ELR (cell line): ENCODE measurements at places on chromosomes 11 and 22.

DNA sequence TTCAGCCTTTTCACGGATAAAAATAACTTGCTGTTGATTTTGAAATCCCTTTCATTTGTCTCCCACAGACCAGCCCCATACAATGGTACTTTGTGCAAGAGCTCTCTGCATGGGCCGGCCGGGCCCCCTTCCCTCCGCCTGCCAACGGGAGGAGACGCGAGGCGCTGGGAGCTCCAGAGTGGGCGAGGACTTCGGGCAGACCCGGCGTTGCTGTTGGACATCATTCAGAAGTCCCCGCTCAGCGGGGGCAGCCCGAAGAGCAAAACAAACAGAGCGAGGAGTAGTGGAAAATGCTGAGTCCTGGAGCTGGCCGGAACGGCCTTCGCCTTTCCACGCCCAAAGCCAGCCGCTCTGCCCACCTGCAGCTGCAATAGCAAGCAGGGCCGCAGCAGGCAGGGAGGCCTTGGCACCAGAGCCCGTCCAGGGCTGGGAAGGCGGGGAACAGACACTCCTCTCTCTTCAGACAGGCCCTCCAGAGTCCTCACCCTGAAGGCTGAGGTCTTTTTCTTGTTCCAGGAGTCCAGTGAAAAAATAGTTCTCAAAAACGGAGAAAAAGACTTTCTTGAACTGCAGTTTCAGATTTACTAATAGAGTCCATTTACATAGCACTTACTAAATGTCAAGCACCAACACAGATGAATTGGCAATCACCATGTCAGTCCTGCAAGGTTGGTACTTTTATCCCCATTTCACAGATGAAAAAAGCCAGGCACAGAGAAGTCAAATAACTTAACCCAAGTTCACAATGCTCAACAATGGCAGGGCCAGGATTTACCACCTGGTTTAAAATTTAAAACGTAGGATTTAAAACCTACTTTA lies 135.5 kb downstream of the ETS1 start:
- no peak for DNase-seq

DNA sequence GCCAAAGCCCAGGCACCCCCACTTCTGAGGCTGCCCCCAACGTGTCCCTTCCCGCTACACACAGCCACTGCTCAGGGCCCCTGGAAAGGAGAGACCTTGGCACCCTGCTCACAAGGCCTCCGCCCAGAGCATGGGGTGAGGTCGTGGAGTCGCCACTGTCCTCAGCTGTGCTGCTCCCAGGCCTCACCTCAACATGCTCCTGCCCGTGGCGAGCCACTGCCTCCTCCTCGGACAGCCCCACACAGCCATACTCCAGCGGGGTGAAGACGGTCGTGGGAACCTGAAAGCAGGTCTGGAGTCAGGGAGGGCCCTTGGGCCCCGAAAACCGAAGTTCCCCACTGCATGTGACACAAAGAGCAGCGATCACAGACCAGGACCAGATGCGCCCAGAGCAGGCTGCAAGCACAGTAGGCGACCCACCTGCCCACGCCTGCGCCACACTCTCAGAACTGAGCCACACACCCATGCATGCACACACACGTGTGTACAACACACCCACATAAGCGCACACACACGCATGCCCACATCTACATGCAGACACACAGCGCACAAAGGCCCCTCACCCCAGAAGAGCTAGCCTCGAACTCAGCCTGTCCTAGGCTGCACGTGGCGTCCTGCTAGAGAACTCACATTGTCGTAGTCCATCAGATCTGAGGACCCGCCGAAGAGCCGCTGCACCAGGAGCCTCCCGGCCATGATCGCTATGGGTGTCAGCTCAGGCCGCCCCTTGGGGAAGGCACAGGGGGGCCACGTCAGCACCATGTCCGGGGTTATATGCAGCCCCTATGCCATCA lies 25.5 kb upstream of the GNB1L start:
- no peak for DNase-seq

- no peak for DNase-seq
These were observed 183.9 kb downstream of the EFCAB6 start for GRCh38 chr22:43628250-43628649.

DNA sequence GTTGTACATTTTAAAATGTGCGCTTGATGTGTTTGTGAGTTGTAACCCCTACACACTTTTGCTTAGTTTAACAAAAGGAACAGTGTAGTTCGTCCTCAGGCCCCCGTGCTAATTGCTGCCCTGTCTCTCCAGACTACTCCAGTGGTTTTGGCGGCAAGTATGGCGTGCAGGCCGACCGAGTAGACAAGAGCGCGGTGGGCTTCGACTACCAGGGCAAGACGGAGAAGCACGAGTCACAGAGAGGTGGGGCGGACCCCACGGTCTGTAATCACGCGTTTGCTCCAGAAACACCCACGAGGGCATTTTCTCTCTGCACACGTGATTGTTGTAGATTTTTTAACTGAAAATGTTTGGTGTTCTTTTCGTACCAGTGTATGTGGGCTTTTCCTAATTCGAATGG lies 18.6 kb downstream of the CTTN start:
- DNase-seq, result no peak

GRCh38 chr11:88332851-88333250 lies 4.7 kb downstream of the CTSC start:
- peak; percentile 27 for DNase-seq

GRCh38 chr22:19885841-19886592 lies 31.3 kb upstream of the GNB1L start:
- no peak for DNase-seq

GRCh38 chr11:61254403-61255025 lies 13.5 kb downstream of the PGA5 start:
- peak; percentile 66 for DNase-seq

- no peak for DNase-seq
These were observed 50.1 kb upstream of the PHOX2A start for GRCh38 chr11:72293910-72294615.

DNA sequence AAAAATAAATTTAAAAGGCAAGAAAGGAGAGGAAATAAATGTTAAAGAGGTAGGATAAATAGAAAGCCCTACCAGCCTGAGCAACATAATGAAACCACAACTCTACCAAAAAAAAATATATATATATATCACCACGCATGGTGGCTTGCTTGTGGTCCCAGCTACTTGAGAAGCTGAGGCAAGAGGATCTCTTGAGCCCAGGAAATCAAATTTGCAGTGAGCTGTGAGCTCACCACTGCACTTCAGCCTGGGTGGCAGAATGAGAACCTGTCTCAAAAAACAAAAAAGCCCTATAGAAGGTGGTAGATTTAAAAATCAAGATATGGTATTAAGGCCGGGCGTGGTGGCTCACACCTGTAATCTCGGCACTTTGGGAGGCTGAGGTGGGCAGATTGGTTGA lies 10.5 kb downstream of the NUCB2 start:
- no peak for DNase-seq

DNA sequence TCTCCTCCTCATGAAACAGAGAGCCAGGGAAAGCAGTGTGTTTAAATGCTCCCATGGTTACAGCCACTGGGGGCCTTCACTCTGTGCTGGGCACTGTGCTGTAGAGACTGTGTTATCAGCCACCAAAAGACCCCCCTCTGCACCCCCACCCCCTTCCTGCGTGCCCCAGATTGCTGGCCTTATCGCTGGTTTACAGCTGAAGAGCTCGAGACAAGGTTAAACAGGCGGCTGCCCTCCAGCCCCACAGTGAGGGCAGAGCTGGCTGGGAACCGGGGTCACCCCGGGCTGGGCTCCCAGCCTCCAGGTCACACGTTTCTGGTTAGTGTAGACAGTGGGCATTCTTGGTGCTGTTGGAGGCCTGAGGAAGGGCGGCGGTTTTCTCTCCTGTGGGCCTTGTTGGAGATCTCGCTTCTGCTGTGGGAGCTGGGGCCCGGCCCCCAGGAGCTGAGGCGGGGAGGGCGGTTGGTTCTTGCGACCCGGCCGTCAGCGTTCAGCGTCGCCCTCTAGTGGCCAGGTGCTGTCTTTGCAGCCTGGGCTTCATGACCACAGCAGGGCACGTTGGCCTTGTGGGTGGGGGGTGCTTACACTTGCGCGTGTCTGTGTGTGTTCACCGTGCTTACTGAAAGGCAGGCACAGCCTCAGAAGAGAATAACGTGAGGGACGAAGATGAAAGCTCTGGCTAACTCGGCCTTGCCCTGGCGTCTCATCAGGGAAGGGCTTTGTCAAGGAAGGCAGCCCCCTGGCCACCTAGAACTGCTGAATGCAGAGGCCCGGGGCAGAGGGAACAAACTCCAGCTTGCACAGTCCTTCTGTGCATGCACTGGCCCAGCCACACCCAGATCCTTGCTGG lies 40.8 kb downstream of the TBC1D22A start:
- peak; percentile 47 for DNase-seq

GRCh38 chr11:97140885-97141494 lies 751.2 kb downstream of the JRKL start:
- DNase-seq, result peak; percentile 51

GRCh38 chr11:130144141-130144540 lies 15.4 kb upstream of the ST14 start:
- no peak for DNase-seq

- no peak for DNase-seq
These were observed 288.5 kb downstream of the KIRREL3 start for GRCh38 chr11:126711977-126712625.

DNA sequence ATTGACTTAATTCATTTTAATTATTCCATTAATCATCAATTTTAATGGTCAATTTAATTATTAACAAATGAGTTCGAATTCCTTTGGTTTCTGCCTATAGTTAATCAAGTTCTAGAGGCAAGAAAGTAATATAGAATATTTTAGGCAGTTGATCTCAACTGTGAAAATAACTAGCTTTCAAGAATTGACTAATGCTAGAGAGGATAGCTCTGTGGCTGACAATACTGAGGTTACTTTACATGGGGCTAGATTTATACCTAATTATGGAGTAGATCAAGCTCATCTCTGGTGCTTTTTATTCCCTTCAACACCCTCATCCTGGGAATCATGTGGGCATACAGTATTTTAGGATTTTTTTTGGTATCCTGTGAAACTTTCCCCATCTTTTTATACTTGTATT lies 259.4 kb downstream of the GRM5 start:
- no peak for DNase-seq

GRCh38 chr11:130022799-130023198 lies 20.2 kb upstream of the PRDM10 start:
- peak; percentile 34 for DNase-seq

GRCh38 chr22:36467042-36467810 lies 14.2 kb downstream of the TXN2 start:
- DNase-seq, result peak; percentile 83

GRCh38 chr11:116842909-116843308 lies 5.5 kb upstream of the APOA1 start:
- DNase-seq, result no peak

DNA sequence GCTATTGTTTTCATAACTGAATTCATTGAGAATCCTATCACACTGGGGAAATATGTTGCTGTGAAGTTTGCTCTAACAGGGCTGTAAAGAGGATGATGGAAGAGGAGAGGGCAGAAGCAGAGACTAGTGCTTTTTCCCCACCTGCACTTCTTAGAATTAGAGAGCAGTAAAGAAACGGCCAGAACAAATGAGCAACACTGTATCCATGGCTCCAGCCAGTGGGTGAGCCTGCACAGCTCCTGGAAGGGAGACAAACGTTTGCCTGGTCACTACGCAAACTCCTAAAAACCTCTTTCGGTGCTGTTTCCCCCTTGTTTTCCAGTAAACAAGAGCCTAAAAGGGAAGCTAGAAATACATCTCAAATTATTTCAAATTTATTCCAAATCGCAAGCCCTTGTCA lies 22.2 kb upstream of the OR10D3 start:
- no peak for DNase-seq

DNA sequence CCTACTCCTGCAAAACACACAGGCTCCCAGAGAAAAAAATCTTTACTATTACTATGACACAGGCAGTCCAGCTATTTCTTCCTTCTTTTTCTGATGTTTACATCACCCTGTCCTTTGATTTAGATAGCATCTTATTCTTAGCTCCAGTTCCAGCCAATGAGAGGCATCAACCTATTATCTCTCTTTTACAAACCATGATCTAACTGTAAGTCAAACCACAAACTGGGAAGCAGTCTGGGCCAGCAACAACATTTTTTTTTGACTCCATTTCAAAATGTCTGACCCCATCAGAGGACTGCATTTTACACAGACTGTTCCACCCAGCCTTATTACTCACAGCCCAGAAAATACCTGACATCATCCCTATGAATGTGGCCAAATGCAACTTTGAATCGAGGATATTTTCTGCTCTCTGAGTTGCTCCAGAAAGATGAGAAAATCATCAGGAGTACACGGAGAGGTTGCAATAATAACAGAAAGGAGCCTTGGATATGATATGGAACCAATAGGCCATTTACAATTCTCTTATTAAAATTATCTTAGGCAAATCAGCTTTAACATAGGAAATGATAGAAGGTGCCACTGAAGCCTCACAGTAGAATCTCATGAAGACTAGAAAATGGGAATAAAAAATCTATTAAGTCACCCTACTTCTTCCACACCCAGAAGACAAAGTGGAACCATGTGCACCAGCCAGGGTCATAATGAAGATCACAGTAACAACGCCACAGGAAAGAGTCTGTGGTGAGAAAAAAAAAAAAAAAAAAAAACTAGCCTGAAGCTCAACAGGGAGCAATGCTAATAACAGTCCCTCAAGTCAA lies 21.2 kb downstream of the TBRG1 start:
- DNase-seq, result peak; percentile 70

DNA sequence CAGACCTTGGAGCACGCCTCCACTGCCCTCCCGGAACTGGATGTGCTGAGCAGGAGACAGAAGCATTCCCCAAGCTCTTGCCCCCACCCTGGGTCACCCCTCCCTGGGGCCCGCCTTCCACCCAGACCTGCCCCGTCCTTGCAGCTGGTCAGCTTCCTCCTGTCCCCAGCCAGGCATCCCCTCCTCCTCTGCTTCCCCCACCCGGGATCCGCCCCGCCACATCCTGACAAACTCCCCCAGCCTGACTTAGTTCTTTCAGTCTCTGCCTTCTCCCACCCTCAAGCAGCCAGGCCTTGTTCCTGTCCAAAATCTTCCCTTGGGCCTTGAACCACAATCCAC lies 1.1 kb upstream of the PLXNB2 start:
- peak; percentile 28 for DNase-seq

GRCh38 chr11:5369789-5370188 lies 13.8 kb upstream of the OR51M1 start:
- DNase-seq, result peak; percentile 80

GRCh38 chr11:22976146-22976545 lies 115.9 kb upstream of the CCDC179 start:
- DNase-seq, result peak; percentile 79

DNA sequence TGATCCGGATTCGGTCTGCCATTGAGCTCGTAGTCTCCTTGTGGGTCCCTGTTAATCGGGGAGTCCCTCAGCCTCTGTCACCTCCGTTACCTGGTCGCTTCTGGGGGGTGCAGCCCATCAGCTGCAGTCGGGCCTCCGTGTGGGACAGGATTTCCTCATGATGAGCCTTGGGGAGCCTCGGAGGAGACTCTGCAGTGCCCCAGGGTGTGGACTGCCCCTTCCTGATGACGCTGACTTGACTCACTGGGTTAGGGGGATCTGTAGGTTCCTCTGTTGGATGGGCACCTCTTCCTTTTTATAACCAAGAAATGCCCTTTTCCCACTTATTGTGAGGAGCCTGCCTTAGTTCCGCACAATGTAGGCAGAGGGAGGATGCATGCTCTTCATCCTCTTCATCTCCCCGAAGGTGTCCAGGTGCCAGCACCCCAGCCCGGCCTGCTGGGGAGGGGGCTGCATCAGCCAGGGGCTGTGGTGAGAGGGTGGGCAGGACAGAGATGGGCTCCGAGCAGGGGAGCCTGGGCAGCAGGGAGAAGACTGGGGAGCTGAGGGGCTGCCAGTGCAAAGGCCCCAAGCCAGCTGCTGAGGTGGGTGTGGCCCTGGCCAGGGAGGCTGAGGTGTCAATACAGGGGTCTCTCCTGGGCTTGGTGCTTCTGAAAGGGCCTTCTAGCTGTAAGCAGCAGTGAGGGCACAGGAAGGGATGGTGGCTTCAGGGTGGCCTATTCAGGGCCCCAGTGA lies 13.5 kb upstream of the TTLL8 start:
- DNase-seq, result peak; percentile 80
